Anterior cingulate cortex (tissue), 58 donors: ENCODE measurements at places on chromosomes 16 and 17.

DNA sequence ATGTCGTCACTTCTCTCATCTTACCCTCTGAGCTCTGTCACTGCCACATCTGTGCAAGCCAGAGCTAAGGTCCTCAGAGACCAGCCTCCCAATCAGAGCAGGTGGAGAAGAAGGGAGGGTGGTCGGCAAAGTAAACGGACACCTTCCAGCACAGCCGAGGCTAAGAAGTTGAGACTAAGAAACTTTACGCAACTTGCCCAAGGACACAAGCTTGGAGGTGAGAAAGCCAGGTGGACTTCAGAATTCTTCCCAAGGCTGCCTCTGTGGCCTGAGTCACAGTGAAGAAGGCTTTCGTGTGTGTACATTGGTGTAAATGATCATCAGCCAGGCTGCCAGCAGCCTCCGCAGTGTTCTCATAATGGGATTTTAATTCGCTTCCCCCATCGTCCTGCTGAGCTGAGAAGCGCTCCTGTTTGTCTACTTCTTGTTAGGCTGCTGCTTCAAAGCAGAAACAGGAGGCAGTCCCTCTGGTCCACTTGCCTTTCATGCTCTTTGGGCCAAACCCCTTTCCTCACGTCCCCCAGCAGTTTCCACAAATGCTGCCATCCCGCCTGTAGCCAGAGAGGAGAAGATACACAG is 125.0 kb upstream of the RPL38 start:
- no peak for DNase-seq

- no peak for DNase-seq
Measured at GRCh38 chr17:14098246-14098645, 28.9 kb downstream of the COX10 start.

- no peak for DNase-seq
Measured at GRCh38 chr16:14448879-14449278, 181.2 kb downstream of the PARN start.

GRCh38 chr16:48117217-48118105 is 38.3 kb downstream of the ABCC12 start:
- no peak for DNase-seq

DNA sequence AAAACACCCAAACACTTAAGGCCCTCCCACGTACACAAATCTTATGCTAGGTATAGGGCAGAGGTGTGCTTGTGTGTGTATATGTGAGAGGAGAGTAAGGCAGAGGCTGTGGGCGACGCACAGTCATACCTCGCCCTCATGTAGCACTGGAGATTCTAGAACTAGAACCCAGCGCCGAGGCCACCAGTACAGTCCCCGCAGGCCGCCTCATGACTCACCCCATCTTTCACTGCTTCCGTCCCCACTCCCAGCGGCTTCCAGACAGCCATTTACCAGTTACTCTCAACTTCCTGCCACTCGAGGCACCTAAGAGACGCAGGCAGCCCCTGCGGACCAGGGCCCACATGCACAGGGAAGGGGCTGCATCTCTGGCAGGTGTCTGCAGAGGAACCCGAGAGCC is 23.2 kb upstream of the CYTH1 start:
- no peak for DNase-seq
